ENCODE measurements at places on chromosomes 11 and 22.

GRCh38 chr22:28882545-28882877, 861 bp upstream of the ZNRF3 start:
- no peak for DNase-seq

GRCh38 chr11:108160970-108161566, 39.7 kb downstream of the ACAT1 start:
- no peak for DNase-seq

DNA sequence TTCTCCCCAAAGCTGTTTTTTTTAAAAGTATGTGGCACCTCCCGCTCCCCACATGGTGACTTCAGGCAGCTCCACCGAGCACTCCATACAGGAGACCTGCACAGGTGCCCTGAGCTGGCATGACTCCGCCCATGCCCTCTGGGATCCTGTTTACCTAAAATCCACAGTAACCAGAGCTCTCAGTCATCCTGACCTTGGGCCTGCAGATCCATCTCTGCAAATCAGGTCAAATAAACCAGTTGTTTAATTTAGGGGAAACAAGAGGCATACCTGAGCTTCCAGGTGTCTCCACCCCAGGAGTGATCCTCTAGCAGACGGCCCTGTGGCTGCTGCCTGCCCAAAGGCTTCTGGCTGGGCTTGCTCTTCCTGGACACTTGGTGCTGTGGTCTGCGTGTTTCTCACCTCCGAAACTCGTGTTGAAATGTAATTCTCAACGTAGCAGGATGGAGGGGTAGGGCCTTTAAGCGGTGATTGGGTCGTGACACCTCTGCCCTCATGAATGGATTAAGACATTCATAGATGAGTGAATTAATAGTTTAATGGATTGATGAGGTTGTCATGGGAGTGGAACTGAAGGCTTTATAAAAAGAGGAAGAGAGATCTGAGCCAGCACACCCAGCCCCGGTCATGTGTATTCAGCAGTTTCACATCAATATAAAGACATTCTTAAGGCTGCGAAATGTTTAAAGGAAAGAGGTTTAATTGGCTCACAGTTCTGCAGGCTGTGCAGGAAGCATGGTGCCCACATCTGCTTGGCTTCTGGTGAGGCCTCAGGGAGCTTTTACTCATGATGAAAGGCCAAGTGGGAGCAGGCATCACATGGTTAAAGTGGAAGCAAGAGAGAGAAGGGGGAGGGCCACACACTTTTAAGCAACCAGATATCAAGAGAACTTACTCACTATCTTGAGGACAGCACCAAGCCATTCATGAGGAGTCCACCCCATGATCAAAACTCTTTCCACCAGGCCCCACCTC, 34.1 kb downstream of the LINC01488 start:
- no peak for DNase-seq

DNA sequence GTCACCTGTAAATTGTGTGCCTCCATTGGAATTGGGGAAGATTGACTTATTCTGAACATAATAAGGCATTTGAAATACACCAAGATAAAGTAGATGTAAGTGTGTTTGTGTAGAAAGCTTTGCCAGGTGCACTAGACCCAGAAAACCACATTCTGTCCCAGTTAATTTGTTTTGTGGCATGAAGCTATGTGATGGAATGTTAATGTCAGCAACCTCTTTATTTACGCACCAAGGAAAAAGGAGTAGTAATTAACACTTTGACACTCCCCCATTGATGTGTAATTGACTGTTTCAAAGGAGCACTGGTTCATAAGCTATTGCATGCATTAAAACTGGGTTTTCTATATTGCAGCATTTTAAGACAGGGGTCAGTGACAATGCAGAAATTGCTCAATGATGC, 14.3 kb downstream of the EIF3M start:
- no peak for DNase-seq

GRCh38 chr11:129639300-129639699, 176.3 kb upstream of the TMEM45B start:
- DNase-seq: no peak

DNA sequence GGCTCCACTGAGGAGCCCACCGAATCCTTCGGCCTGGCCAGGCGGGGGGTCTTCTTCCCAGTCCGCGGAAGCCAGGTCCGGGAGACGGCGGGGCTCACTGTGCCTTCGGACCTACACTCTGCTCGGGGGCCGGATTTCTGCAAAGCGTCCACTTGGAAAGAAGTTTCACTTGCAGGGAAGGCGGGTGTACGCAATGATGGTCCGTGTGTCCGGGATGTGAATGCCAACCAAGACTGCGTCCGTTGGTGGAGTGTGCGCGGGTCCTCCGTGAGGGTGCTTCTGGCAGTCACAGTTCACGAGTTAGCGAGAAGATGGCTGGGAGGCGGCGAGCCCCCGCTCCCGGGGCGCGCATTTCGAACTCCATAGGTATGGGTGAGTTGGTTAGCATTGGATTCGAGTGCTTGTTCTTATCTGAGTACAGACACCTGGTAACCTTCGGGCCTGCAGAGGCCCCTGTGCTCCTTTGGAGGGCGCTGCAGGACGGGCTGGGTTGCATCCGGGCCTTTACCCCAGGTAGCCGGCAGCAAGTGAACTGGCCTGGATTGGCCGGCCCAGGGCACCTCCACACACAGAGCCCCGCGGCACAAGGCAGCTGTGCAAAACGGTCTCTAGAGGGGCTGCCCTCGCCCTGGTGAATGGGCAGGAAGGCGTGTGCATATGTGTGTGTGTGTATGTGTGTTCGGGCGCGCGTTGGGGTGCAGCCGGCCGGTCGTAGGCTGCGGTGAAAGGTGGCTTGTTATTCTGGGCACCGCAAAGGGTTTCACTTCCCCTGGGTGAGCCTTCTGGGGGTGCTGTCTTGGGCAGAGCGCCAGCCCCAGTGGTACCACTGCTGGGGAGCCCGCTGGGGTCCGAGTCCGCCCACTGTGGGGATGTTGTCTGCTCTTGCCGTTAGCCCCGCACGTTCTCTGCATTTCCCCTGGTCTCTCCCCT, 13.3 kb upstream of the CYP2R1 start:
- DNase-seq: no peak

DNA sequence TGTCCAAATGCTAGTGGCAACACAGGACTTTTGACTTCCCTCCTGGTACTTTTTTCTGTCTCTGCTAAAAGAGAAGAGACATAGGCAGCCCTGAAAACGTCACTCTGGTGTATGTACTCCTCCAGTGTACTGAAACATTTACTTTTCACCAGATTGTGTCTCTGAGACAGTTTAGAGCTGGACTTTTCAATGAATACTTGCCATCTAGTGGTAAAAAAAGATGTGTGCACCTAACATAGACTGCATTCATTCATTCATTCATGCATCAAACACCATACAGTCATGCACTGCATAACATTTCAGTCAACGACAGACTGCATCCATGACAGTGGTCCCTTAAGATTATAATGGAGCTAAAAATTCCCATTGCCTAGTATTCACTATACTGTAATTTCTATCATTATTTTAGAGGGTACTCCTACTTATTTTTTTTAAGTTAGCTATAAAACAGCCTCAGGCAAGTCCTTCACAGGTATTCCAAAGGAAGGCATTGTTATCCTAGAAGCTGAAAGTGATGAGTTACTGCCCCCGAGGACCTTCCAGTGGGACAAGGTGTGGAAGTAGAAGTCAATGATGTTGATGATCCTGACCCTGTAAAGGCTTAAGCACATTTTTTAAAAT, 186.2 kb downstream of the SPON1 start:
- no peak for DNase-seq

- no peak for DNase-seq
Observed at GRCh38 chr11:27025312-27025955, 15.2 kb upstream of the BBOX1 start.

DNA sequence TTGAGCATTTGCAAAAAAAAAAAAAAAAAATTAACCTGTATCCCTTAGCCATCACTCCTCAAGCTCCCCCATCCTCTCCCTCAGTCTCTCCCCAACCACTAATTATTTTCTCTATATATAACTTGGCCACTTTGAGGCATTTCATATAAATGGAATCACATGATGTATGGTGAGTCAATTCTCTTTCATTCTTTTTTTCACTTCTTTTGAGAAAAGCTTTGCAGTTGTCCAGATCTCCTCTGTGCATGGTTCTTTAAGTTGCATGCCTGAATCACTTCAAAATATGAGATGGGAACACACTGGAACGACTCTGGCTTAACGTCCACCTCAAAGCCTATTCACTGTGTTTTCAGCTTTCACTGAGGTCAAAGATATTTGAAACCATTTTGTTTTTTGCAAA, 40.7 kb downstream of the SHANK2 start:
- no peak for DNase-seq

DNA sequence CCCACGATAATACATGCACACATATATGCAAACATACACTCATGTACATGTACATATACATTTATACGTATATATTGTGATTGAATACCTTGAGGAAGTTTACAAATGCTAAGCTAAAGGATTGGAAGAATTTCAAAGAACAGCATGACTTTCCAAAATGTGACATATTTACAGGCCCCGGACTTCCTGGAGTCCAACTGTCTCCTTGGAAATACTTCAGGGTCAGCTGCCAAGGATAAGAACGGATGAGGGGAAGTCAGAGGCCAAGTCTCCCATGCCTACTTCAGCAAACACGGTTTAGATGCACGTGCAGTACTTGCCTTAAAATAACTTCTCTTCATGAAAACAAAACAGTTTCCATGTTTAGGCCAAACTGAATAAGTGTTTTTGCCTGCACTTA, 213.6 kb downstream of the DYNC2H1 start:
- no peak for DNase-seq

DNA sequence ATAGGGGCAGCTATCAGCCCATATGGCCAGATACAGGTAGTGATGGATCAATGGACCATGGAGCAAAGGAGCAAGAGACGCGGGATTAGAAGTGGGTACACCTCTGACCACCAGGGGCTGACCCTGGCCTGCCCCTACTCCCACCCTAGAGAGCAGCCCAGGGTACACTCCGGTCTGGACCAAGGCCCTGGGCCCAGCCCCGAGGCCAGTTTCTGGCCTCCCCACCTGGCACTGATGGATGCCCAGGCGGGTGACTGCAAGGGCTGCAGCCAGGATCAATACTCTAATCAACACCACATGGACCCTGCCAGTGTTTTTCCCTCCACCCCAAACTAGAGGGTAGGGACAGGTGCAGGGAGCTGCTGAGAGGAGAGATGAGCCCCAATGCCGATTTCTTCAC, 74.1 kb upstream of the NECTIN1 start:
- DNase-seq: no peak

- no peak for DNase-seq
Observed at GRCh38 chr11:84091212-84091986, 805.2 kb upstream of the CCDC90B start.

- no peak for DNase-seq
Observed at GRCh38 chr22:29022101-29022817, 39.4 kb downstream of the C22orf31 start.

DNA sequence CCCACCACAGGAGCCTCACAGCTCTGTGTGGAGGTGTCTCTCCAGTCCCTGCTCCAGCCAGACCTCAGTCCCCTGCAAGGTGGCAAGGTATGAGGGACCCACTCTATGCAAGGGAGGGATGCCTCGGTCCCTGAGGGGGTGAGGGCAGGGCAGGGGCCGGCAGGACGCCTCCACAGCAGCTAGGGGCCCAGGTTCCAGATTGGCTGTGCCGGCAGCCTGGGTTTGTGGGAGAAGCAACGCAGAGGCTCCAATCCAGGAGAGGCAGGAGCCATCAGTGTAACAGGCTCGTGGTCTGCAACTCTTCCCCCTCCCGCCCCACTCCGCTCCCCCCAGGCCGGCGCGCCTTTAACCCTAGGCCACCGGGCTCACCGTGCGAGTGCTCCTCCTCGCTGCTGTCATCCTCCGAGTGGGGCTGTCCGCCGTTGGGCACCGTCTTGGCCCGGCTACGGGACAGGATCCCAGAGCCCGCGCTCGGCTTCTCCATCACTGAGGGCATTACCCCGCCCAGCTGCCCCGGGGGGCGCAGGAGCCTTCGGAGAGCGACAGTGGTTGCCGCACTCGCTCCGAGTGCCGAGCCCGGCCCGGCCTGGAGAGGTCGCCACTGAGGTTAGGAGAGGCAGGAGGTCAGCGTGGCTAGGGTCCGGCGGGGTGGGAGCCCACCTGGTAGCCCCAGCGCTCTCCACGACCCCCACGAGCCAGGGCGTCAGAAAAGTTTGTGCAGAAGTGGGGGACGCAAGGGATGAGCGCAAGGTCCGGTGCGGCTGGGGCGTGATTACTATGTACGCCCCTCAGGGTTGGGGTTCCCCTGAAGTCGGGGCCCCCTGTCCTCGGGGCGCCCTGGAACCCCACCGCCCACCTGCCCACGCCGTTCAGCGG, 765 bp downstream of the RCOR2 start:
- peak; percentile 47 for DNase-seq

DNA sequence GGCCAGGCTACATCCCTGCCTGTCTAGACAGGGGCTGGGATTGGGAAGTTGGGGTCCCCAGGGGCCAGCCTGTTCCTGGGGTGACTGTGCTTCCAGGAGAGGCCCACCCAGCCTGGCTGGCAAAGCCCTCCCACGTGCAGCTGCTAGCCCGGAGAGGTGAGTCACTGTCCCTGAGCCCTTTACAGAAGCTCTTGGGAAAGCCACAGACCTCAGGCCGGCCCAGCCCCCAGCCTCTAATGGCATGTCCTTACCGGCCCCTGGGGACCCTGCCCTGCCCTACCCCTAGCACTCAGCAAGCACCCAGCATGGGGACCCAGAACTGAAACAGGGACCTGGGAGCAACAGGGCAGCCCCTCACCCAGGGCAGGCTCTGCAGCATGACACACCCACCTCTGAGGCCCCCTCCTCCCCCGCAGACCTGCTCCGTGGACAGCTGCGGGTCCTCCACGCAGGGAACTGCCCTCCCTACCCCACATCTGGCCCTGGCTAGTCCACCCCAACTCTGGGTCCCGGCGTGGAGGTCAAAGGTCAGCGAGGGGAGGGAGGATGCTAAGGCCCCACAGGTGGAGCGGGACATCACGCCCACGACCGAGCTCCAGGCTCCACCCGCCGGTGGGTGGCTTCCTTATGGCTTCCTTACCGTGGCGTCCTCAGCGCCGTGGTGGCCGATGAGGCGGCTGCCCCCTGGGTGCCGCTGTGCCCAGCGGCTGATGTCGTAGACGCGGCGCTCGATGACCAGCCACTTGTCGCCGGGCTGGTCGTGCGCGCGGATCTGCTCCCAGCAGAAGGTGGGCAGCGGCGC, 615 bp downstream of the FADS3 start:
- peak; percentile 7 for DNase-seq

DNA sequence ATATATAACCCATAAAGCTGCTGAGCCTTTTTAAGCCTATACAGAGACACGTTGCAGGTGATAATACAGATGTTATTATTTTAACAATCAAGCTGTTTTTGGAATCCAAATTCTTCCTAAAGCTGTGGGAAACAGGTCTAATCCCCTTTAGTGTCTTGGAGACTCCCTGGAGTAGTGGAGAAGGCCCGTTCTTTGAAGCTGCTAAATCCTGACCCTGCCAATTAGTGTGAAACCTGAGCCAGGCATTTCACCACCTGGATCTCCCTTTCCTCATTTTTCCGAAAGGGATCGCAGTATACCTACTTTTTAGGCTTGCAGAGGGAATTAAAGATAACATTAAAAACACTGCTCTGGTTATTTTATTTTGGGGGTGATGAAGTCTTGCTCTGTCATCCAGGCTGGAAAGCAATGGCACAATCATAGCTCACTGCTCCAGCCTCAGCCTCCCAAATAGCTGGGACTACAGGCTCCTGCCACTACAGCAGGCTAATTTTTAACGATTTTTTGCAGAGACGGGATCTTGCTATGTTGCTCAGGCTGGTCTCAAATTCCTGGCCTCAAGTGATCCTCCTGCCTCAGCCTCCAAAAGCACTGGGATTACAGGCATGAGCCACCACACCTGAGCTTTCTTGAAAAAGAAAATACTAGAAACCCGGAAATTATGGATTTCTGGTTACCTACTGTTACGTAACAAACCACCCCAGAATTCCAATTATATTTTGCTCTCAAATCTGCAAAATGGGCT, 1.7 kb upstream of the EIF4ENIF1 start:
- no peak for DNase-seq

- DNase-seq: no peak
Observed at GRCh38 chr22:50245214-50246072, 620 bp upstream of the TUBGCP6 start.
